Globus pallidus (tissue), 1 donor: ENCODE measurements at places on chromosomes 12 and 14.

DNA sequence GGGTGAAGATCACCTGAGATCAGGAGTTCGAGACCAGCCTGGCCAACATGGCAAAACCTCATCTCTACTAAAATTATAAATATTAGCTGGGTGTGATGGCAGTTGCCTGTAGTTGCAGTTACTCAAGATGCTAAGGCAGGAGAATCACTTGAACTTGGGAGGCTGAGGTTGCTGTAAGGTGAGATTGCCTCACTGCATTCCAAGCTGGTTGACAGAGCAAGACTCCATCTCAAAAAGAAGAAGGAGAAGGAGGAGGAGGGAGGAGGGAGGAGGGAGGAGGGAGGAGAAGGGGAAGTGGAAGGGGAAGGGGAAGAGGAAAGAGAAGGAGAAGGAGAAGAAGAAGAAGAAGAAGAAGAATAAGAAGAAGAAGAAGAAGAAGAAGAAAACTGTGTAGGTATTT, 17.0 kb downstream of the RNASE10 start:
- no peak for DNase-seq

DNA sequence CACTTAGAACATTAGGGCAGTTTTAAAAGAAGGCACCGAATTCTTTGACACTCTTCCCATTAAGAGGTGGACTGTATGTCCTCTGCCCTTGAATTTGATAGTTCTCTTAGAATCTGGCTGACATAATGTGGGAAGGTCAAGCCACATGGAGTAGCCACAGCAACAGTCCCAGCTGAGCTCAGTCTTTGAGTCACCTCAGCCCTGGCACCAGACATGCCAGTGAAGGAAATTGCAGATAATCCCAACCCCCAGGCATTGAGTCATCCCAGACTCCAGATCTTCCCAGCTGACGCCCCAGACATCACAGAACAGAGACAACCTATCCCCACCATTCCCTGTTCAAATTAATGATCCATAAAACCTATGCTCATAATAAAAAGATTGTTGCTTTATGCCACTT, 83.4 kb downstream of the GTF2A1 start:
- no peak for DNase-seq

DNA sequence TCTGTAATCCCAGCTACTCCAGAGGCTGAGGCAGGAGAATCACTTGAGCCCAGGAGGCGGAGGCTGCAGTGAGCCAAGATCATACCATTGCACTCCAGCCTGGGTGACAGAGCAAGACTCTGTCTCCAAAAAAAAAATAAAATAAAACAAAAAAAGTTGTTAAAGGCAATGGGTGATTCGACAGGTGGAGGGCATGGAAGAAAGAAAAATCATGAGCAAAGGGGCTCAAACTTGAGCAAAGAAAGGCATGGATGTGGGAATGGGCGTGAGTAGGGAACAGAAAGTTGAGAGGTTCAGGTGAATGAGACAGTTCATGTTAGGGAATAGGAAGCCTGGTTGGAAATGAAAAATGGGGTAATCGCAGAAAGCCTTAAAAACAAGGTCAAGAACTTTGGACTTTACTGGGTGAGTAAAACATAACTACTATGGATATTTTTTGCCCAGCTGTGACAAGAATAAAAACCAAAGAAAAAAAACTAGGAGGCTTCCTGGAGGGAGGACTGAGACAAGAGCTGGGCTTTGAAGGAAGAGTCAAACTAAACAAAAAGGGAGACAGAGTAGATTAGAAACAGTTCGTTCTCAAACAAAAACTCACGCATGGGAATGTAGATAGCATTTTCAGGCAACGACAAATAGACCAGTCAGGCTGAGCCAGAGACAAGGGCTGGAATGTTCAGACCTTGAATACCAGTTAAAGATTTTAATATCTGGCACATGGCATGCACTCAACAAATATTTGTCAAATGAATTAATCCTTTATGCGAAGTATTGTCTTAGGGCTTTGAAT, 18.8 kb downstream of the PYM1 start:
- peak; percentile 8 for DNase-seq

- DNase-seq, result no peak
Measured at GRCh38 chr12:52506858-52507715, 13.1 kb downstream of the KRT5 start.

DNA sequence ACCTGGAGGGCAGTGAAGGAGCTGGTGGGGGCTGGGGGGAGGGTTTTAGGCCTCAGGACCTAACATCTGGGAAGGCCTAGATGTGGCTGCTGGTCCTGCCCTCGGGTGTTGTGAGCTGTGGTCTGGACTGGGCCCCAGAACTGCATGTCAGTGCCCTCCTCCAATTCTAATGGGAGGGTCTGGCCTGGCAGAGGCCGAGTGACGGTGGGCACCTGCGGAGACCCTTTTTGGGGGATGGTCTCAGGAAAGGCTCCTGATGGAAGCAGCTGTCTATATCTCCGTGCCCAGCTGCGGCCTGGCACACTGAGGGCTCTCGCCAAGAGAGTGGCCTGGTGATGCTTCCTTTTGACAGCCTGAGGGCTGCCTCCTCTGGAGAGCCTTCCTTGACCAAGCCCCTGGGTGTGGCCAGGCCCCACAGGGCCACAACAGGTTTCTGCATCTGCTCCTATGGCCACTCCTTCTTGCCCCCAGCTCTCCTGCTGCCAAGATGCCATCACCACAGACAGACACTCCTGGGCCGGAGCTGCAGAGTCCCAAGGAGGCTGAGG, 5.3 kb downstream of the EXOC3L4 start:
- DNase-seq, result no peak

DNA sequence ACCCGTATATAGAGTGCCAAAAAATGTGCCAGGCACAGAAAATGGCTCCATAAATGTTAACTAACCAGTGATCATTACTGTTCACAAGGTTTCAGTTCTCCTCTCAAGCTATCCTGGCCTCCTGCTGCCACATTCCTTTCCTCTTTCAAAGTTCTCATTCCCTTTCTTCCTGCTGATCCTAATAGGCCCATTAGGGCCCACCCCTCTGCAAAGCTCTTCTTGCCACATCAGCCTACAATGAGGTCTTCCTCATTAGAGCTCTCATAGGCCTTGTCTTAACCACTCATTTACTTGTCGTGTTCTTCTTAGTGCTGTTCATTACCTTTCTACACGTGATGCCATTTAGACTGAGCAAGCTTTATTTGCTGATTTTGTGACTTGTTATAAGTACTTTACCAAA, 40.5 kb downstream of the RPS29 start:
- DNase-seq, result no peak

- DNase-seq, result no peak
Measured at GRCh38 chr12:42565633-42566032, 23.9 kb downstream of the PRICKLE1 start.

- peak; percentile 77 for DNase-seq
Measured at GRCh38 chr12:6825398-6826124, 2.6 kb upstream of the P3H3 start.

DNA sequence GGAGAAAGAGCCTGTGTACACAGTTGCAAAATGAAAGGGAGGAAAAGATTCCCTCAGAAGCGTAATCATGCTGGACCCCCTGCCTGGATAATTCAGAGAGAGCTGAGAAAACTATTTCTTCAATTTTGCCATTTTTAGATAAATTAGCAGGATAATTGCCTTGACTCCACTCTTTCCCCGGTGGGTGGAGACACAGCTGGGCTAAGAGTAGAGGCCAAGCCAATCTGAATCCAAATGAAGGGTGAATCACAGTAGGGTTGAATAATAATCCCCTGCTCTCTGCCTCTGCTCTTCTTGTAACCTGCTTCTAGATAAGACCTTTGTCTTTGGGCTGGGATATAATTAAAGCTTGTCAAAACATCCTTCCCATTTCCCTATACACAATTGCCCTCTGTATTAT, 150.1 kb downstream of the CAPZA3 start:
- DNase-seq, result no peak

DNA sequence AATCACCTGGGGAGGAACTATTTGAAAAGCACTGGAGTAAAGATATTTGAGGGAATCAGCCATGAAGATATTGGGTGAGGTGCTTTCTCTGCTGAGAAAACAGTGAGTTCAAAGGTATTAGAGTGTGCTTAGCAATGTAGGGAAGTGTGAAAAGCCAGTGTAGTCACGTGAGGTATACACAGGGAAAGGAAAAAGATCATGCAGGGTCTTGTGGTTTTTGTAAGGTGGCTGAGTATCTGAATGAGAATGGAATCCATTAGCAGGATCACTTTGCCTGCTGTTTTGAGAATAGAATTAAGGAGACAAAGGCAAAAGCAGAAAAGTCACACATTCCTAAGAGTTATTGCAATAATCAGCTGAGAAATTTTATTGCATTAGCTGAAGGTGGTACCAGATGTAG, 193.0 kb downstream of the PIK3C2G start:
- no peak for DNase-seq

DNA sequence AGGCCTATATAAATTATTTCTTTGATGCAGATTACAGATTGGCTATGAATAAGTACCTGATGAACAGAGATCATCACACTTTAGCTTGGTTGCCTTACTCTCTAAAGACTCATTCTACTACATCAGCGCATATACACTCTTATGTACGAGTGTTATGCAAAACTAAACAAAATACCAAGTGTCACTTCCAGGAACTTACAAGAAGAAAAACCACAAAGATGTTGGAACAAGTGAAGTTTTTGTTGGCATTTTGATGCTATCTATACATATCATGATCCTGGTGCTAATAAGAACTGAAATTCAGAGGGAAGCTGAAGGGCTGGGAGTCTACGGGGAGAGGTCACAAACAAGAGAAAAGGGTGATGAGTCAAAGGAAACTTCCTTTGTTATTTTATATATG, 47.9 kb upstream of the CERS5 start:
- no peak for DNase-seq

DNA sequence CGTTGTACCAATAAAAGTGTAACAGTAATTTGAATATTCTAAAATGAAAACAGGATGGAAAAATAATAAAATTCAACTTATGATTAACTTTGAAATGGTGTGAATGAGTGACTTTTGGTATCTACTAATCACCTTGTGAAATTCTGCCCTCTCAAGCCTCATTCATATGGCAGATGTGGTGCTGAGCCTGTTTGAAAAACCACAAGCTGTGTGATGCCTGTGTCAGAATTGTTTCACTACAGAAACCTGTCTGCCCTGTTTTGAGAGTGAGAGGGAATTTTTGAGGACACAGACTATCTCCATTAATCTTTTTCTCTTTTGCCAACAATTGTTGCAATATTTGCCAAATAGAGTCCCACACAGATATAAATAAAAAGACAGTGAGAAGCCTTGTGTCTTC, 3.9 kb upstream of the RNU6-7 start:
- DNase-seq, result no peak

GRCh38 chr14:36988989-36989388, 183.4 kb downstream of the SLC25A21 start:
- no peak for DNase-seq

- no peak for DNase-seq
Measured at GRCh38 chr14:64943556-64943955, 1.0 kb upstream of the GPX2 start.

DNA sequence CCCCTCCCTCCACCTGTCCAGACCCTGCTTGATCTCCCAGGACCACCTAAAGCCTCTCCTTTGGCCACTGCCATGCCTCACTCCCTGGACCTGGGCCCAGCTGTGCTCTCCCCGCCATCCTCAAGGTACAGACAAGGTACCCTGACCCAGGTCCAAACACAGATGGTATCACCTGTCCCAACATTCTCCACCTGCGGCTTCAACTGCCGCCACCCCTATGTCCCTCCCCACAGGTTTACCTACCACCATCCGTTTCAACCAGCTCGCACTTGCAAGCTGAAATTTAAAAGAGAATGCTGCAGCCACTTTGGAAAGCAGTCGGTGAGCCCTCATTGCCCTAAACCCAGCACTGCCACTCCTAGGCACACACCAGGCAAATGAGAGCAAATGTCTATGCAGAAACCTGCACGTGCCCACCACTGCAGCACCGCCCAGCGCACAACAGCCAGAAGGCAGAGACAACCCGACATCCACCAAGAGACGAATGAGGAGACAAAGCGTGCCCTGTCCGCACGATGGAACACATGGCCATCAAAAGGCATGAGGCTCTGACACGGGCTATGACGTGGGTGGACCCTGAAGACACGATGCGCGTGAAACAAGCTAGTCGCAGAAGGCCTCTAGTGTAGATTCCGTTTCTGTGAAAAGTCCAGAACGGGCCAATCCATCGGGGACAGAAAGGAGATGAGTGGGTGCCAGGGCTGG, 71.0 kb downstream of the RFLNA start:
- DNase-seq, result peak; percentile 89

GRCh38 chr12:3034067-3034750, 43.0 kb upstream of the TSPAN9 start:
- DNase-seq, result peak; percentile 70

DNA sequence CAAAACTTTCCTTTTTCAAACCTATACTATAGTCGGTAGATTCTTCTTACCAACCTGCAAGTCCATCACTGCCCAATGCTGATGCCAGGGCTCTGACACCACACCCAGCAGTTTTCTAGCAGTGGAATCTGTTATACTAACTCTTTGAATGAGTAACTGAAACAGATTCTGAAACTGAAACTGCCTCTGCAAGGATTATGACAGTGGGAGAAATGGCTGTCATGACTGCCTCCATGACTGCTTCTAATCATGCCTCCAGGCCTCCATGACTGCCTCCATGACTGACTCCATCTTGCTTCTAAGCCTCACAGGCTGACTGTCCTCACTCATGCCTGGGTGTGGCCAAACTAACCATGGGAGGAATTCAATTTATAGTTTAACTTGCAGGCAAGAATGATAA, 29.4 kb upstream of the OXA1L start:
- DNase-seq, result no peak
